Effector memory CD4-positive, alpha-beta T cell (primary cell): ENCODE measurements at places on chromosomes 13 and 19.

GRCh38 chr19:19039901-19040300 lies 6.5 kb downstream of the ARMC6 start:
- DNase-seq: no peak

DNA sequence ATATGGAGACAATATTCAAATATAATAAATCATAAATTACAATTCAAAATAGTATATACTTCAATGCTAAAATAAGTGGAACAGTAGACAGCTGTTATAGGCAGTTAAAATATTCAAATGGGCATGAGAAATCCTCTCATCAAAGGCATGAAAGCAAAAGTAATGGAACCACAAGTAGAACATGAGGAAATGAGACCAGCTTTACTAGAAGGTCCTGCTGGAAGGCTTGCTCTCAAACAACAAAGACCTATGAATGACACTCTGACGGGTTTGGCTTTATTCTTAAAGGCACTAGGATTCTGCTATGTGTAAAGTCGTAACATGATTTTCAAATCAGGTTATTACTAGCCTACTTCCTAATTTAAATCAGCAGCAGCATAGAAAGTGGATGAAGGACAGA lies 148.1 kb downstream of the VWA8 start:
- no peak for DNase-seq

- DNase-seq: no peak
Observed at GRCh38 chr13:112441779-112442310, 65.7 kb downstream of the SPACA7 start.

DNA sequence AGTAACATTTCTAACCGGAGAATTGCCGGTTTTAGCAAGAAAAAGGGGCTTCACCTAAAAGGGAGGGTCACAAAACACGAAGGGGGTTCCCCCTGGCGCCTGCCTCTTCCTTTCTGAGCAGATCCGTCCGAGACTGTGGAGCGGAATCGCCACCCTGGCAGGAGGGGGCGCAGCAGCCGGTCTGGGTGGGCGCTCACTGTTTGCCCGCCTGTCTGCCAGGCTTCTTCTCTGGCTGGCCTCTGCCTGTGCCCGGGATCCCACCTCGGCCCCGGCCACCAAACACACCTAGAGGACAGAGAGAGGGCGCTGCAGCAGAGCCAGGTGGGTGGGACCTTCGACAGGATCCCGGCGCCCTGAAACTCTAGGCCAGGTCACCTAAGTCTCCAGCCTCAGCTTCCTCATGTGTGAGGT lies 15.6 kb downstream of the LSM4 start:
- DNase-seq: peak; percentile 29

DNA sequence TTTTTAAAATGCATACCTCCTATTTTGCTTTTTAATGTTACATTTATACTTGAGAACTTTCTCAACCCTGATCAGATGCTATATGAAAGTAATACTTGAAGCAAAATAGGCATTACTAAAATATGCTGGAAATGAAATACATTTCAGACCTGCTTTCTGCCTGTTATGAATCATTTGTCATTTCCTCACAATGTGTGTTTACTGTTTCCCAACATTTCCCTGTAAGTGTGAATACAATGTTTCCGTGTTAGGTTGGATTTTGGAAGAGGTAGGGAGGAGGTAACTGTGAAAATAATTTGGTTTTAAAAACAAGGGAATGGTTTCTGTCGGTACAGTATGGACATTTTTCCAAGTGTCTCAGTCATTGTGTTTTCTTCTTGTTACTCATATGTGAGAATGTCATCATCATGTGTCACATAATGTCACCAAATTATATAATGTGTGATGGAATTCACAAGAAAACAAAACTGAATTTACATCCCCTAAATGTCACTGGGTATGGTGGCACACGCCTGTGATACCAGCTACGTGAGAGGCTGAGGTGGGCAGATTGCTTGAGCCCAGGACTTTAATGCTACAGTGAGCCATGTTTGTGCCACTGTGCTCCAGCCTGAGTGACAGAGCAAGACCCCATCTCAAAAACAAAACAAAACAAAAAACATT lies 43.0 kb downstream of the ZAR1L start:
- DNase-seq: no peak

DNA sequence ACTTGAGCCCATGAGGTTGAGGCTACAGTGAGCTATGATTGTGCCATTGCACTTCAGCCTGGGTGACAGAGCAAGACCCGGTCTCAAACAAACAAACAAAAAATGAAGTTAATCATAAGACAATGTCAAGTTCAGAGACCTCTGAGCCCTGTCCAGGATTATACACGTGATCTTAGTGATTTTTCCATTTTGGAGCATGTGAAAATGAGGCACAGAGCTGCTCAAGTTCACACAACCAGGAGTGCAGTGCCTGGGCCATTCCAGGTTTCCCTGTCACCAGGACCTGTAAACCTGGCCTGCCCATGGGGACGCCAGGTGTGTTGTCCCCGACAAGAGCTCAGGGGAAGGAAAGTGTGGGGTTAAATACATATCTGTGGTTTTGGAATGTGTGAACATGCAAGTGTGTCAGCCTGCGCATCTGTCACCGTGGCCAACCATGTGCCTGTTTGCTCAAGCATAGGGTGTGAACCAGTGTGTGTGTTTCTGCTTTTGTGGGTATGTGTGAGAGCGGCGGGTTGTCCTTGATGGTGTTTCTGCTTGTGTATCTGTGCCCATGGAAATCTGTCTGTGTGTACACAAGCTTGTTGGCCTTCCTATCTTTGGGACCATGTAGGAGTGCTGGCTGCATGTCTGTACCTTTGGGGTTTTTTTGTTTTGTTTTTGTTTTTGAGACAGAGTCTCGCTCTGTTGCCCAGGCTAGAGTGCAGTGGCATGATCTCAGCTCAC lies 1.5 kb upstream of the FXYD1 start:
- DNase-seq: no peak

DNA sequence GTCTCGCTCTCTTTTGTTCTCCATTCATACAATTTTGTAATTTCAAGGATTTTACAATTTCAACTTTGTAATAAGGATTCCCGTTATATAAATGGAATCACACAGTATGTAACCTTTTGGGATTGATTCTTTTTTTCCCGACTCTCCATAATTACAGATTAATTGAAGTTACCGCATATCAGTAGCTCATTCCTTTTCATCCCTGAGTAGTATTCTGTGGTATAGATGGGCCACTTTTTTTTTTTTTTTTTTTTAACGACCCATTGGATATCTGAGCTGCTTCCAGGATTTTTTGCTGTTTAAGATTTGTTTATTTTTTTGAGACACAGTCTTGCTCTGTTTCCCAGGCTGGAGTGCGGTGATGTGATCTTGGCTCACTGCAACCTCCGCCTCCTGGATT lies 27.8 kb downstream of the UHRF1 start:
- no peak for DNase-seq

DNA sequence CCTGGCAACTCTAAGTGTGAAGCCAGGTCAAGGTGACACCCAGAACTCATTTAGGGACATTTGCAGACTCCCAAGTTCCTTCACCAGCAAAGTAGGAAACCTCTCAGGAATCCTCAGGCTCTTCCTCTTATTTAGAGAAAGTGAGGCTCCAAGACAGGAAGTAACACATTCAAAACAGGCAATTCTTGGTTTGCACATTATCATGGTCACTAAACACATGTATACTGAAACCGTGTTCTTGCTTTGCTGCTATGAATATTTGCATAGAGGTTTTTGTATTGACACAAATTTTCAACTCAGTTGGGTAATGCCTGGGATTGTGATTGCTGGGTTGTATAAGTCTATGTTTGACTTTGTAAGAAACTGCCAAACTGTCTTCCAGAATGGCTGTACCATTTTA lies 13.2 kb upstream of the URI1 start:
- DNase-seq: no peak

DNA sequence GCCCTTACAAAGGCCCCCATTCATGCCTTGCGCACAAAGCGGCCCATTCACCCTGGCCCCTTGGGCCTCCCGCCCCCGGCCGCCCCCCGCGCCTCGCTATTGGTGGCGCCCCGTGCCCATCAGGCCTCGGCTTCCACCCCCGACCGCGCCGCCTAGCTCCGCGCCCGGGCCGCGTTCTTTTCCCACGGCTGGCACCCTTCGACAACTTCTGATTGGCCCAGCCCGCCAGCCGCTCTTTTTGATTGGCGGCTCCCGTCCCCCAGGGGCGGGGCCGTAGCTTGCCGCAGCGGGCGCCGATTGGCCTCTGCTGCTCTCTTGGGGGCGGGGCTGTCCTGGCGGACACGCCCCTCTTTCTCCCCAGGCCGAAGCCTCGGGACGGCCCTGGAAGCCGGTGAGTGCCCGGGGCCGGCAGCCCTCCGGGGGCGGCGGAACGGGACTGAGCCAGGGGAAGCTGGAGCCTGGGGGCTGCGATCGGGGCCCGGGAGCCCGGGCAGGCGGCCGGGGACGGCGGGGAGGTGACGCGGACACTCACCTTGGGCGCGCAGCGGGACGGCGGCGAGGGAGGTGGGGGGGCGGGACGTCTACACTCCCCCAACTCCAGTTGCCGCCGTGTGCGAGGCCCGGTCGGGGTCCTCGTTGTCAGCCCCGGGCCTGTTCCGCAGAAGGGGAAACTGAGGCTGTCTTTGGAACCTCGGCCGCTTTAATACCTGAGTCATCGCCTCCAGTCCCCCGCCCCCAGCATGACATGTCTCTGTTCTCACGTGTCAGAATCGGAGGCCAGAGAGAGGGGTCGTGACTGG lies at the start of gene MYH14:
Gene MYH14 (plus strand): TSS at position 342 of the 800 bp plus-strand sequence. CDS start 6,744 bp downstream, outside the sequence.
- DNase-seq: no peak

DNA sequence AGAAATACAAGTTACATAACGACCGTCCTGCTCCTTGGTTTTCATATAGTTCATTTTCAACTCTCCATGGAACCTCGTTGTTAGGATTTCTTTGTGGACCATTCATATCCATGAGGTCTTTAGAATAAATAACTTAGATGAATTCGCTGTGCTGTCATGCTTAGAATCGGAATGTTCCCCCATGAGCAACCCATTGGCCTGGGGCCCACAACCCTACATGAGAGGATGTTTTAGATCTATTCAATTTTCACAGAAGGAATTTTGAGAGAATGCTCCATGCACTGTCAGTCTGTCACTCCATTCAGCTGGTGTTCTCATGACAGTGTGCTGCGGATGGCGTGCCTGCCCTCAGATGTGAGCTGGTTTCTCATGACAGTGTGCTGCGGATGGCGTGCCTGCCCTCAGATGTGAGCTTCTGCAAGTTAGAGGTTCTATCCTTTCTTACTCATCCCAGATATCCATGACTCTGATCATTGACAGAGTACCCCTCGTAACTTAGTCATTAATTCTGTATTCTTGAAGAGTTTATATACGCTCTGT lies 1193.1 kb downstream of the EFNB2 start:
- no peak for DNase-seq

- no peak for DNase-seq
Observed at GRCh38 chr13:113863524-113864272, at the start of gene GAS6. Gene GAS6 (minus strand): TSS chr13:113864076. CDS start chr13:113863920, 156 bp downstream.

DNA sequence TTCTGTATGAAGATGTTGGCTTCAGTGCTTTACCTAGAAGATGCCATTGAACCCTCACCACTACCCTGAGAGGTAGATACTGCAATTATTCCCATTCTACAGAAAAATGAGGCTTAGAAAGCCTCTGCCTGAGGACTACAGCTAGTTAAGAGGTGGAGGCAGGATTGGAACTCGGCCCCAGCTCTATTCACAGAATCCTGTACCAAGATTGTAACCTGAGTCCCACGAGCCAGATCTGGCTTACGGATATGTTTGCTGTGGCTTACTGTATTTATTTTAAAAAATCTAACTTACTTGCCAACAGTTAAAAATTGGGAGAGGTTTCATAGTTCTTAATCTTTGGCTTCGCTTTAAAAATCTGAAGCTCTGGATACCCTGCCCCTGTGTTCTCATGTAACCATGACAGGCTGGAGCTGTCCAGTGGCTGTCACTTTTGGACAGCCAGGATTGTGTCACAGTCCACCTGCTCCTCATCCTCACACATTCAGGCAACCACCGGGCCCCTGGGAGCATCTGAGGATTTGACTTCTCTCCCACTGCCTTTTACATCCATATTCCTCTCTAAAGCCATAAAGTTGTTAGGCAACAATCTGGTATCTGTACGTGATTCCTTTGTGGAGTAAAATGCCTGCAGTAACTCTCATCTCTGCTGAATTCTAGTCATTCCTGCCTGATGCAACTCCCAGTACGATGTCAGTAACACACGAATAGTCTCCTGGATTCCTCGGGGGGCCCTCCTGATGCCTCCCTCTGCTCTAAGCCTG lies 160.8 kb upstream of the SERP2 start:
- no peak for DNase-seq

- no peak for DNase-seq
Observed at GRCh38 chr13:47146991-47147811, 250.3 kb upstream of the HTR2A start.

DNA sequence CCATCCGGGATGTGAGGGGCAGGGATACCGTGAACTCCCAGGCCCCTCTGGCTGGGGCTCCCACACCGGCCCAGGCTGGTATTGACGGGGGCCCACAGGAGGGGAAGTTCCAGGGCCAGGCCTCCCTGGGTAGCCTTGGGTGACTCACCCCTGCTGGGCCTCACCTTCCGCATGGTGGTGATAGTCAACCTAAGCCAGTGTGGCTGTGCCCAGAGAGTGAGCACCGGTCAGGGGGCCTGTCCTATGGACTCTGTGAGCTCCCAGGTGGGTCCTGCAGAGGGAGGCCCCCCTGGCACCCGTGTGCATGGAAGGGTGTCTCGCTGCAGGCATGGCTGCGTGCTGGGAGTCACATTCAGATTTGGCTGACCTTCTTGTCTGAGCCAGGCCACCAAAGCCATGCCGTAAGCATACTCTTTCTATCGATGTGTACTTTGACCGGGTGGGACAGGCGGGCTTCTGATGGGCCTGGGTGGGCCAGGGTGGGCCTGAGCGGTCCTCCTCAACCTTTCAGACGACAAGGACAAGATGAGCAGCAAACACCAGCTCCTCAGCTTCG lies 27.6 kb downstream of the DHX34 start:
- DNase-seq: no peak

- DNase-seq: no peak
Observed at GRCh38 chr19:18520848-18521691, 800 bp downstream of the ELL start.

DNA sequence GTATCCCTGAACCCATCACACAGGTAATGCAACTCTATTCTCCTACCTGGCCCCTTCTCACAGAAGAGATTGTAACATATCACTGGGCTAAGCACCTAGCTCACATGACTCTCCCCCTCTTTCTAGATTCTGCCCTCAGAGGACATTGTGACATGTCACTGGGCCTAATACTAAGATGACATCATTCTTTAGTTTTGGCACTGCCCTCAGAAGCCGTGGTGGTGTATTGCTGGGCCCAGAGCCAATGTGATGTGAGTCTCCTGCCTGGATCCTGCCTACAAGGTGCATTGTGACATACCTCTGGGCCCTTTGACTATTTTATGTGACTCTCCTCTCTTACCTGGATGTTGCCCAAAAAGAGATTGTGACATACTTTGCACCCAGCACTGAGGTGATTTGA lies 21.4 kb upstream of the ZNF730 start:
- DNase-seq: no peak

- DNase-seq: no peak
Observed at GRCh38 chr13:70098669-70099068, 9.0 kb upstream of the ATXN8OS start.

GRCh38 chr19:17389957-17390664 lies 3.9 kb downstream of the CCDC194 start:
- no peak for DNase-seq
